ENCODE measurements at places on chromosomes 2 and 18. TPM values are rescaled to one million over a fixed set of nuclear protein-coding genes. Genes with fewer than 3 reads are reported as not detected.

GRCh38 chr2:16637304-16637703 is 28.3 kb downstream of the CYRIA start:
- DNase-seq, result no peak

Gene IMMT
- 121 TPM for total RNA-seq

DNA sequence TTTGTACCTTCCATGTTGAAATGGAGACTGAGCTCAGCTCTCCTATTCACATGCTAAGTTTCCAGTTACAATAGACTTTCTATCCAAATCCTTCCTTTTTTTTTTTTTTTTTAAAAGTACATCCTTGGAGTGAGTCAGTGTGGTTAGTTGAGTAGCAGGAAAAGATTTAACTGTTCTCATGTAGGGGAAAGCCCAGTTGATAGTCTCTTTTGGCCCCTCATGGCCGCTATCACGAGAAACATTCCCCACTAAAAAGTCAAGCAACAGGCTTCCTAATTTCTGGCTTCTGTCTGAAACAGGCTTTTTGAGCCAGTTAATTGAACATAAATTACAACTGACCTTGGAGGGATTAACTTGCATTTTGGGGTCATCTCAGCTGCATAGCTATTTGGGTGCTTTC is 161.3 kb downstream of the MEIS1 start:
- no peak for DNase-seq

Gene DSG2
- 0.25 TPM for total RNA-seq

DNA sequence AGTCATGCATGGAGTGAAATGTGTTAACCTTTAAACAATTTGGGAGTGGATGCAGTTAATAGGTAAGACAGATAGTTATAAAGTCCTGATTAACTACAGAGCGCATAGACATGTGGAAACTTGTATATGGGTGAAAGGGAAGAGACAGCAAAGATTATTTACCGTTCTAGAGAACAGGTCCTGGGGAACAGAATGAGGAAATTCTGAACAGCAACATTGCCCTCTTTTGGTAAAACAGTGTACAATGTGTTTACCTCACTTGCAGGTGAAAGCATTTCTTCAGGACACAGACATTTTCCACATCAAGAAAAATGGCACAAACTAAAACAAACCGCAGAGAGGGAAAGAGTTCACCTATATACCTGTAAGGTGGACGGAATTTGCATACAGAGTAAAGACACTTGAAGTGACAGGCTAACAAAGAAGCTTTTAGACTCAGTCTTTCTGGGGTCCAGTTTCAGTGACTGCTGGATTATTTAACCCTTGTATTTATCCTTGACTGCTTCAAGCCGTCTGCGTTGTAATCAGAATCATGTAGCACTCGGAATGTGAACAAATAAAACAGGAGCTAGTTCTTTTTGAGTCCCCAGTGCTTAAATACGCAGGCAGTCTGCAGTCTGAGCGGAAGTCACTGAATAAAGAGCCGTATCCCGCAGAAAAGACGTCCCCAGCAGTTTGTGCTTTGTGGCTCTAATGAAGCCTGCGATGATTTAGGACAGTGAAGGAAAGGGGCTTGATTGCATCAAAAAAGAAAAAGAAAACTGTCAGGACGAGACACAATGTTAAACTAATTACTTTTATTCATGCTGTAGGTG is 364.8 kb upstream of the GALNT5 start:
- no peak for DNase-seq

Gene PLA2R1
- not detected for total RNA-seq

- DNase-seq, result no peak
Measured at GRCh38 chr2:141329964-141330363, 800.9 kb downstream of the LRP1B start.

Gene KLHL14
- not detected for total RNA-seq

DNA sequence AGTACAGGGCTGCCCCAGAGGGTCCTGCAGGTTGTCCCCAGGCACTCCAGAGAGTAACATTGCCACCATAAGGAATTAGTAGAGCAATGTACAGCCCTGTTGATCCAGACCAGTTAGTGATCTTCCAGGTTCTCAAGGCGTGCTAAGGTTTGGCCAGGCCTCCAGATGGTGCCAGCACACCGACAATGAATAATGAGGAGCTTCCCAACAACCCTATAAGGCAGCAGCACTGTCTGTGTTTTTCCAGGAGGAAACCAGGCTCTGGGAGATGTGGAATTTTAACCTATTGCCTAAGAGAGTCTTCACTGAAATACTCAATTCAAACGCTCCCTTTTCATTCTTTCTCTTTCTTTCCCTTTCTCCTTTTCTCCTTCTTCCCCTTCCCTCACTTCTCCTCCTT is 122.1 kb downstream of the MGAT5 start:
- DNase-seq, result no peak

Gene OTOS
- total RNA-seq, result not detected

DNA sequence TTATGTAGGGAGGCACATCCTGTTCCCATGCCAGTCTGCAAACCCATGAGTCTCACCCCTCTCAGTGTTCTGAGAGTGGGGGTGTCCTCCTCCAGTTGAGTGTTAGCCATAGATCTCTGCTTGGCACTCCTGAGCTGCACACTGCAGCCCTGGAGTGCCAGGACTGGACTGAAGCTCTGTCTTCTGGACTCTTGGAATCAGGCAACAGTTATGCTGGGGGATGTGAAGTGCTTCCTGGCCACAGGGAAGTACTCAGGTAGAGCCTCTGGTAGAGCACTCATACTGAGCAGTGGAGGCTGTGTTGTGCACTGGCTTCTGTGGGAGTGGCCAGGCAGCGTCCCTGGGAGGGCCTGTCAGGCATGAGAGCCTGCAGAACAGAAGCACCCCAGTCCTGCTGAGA is 43.0 kb downstream of the SERPINB7 start:
- no peak for DNase-seq

Gene OBSL1
- total RNA-seq, result not detected

- no peak for DNase-seq
Measured at GRCh38 chr2:224259831-224260230, 142.1 kb downstream of the FAM124B start.

DNA sequence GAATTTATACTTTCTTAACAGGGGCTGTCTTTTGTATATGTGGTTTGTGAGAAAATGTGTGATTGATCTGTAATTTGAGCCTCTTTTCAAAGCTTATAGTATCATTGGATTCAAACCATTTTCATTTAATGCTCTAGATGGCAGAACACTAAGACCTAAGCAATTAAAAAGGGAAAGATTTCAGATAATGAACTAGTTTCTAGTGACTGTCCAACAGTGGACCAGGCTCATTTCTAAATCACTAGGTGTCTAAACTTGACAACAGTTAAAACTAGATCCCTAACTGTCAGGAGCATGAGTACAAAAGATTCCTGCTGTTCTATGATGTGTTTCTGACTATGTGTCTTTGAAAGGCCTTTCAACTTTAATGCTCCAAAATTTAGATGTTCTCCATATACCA is 54.6 kb downstream of the ANKRD44 start:
- no peak for DNase-seq

DNA sequence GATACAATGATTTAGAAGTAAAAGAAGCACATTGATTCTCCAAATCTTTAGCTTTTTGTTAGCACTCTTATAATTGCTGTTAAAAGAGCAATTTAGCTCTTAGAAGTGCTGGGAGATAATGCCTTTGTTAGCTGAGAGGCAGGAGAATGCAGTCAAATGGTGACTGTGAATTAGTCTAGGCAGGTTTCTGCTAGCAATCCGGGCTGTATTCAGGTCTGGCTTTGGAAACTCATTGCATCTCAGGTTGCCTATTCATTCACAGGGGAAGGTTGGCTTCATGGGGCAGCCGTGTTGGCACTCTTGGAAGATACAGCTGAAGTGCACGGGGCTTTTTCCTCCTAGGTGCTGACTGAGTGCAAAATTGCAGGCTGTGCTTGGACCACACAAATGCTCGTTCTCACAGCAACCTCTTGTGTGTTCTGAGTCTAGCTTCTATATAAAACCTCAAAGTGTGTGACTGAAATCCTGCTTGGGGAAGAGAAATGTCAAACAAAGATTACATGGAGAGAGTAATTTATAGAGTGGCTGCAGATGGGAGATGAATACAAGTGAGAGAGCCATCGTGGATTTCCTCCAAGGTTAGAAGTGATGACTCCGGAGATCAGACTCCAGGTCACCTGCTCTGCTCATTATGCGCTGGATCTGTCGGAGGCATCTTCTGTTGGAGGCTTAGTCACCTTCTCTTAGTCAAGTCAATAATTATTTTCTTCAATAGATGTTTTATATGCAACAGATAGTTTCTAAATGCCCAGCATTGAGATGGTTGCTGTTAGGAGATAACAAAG is 167.8 kb downstream of the PMAIP1 start:
- no peak for DNase-seq

DNA sequence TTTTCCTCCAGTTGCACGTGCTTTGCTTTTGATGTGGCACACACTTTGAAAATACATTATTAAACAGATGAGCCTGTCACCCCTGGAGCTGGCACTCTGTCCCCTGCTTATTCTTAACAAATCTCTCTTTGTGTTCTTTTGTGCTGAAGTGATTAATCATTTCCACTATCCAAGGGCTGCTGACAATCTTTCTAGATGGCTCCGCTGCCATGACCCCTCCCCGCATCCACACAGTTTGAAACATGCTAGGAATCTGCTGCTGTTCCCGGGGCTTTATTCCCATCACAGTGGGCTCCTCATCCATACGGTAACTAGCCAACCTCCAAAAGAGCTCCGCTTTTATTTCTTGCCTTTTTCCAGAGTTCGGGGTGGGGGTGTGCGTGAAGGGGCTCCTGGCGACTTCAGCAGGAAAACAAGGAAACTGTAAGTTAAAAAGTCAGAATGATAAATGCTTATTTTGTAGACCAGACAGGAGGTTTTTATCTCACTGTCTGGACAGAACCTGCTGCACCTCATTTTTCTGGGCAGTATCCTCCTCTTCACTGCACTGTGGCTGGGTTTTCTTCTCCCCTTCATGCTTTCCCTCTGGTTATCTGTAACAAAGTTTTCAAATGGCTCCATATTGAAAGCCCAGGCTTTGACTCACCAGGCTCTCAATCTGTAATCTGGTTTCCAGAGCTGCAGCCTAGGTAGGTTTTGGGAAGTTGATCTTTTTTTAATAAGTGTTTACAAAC is 319.7 kb downstream of the AFF3 start:
- no peak for DNase-seq

Gene CPO
- total RNA-seq, result not detected

DNA sequence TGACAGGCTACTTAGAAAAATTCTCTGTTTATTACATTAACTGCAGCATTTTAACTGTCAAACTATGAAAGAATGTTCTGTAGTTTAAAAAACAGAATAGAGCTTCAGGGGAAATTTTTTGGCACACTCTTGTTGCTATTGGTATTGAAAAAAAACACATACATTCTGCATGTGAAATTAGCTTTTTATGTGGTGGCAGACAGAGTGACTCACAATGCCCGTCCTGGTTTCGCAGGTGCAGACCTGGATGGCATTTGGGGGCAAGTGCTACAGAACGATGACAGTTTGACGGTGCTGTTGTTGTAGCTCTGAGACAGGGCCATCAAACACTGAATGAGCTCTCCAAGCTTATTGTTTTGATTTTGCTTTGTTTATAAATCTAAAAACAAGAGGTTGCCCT is 105.0 kb upstream of the MAP3K20 start:
- DNase-seq, result no peak

Gene RAB6C
- 0.11 TPM for total RNA-seq

Data from activated naive CD8-positive, alpha-beta T cell treated with anti-CD3 and anti-CD28 coated beads, Interleukin-2, amount 10 ng/mL, durations not matched to agents 7 days and 5 days (primary cell).